ENCODE measurements at places on chromosomes 2 and 18.

DNA sequence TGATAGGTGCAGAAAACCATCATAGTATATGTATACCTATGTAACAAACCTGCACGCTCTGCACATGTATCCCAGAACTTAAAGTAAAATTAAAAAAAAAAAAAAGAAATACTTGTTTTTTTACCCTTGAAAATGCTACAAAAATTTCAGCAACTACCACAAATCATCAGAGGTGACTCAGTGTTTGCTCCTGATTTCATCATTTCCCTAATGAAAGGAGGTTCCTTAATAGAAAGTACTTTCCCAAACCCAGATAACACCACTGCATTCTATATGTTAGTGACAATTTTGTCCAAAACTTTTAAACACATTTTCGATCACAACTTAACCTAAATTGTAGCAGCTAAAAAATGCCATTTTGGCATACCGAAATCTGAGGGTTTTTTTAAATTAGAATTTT is 163.3 kb downstream of the SLC39A10 start:
- no peaks in the 10 kb centered on the region for H3K36me3 ChIP-seq
- no peak overlapping the region for H3K4me3 ChIP-seq

- no peaks in the 10 kb centered on the region for H3K36me3 ChIP-seq
- H3K27ac ChIP-seq, result no peak overlapping the region
- H3K4me3 ChIP-seq, result no peak overlapping the region
- peak; percentile 34 for DNase-seq
- H3K4me1 ChIP-seq, result no peaks in the 10 kb centered on the region
Measured at GRCh38 chr2:1593371-1594122, 150.8 kb downstream of the PXDN start.

GRCh38 chr2:143237146-143237777 is 108.0 kb downstream of the ARHGAP15 start:
- DNase-seq, result no peak
- H3K27me3 ChIP-seq, result no peaks in the 10 kb centered on the region
- peak overlapping the region; percentile 15 for H3K27ac ChIP-seq
- H3K4me1 ChIP-seq, result peaks cover 23% of the 10 kb centered on the region
- no peak overlapping the region for H3K4me3 ChIP-seq

- no peaks in the 10 kb centered on the region for H3K4me1 ChIP-seq
- no peak overlapping the region for H3K27ac ChIP-seq
- DNase-seq, result no peak
- H3K36me3 ChIP-seq, result 0 out of 2 replicates have a peak, but pooled peaks cover 4% of the 10 kb centered on the region
Measured at GRCh38 chr2:99926986-99927385, 215.4 kb downstream of the AFF3 start.

- H3K4me3 ChIP-seq, result 0 out of 2 replicates have a peak overlapping the region, but pooled peaks have one; percentile 21
- DNase-seq, result peak; percentile 26
- H3K27ac ChIP-seq, result 0 out of 2 replicates have a peak overlapping the region, but pooled peaks have one; percentile 14
- H3K4me1 ChIP-seq, result peaks cover 30% of the 10 kb centered on the region
- H3K27me3 ChIP-seq, result no peaks in the 10 kb centered on the region
Measured at GRCh38 chr2:26246818-26247217, 2.1 kb downstream of the HADHB start.

GRCh38 chr18:36667811-36668210 is 161.0 kb downstream of the TPGS2 start:
- no peak for DNase-seq
- no peaks in the 10 kb centered on the region for H3K36me3 ChIP-seq
- no peak overlapping the region for H3K4me3 ChIP-seq

- H3K4me3 ChIP-seq, result no peak overlapping the region
- peaks cover 14% of the 10 kb centered on the region for H3K27me3 ChIP-seq
- peaks cover 19% of the 10 kb centered on the region for H3K4me1 ChIP-seq
- no peaks in the 10 kb centered on the region for H3K36me3 ChIP-seq
- no peak overlapping the region for H3K27ac ChIP-seq
Measured at GRCh38 chr2:23495661-23496114, 110.7 kb downstream of the KLHL29 start.

DNA sequence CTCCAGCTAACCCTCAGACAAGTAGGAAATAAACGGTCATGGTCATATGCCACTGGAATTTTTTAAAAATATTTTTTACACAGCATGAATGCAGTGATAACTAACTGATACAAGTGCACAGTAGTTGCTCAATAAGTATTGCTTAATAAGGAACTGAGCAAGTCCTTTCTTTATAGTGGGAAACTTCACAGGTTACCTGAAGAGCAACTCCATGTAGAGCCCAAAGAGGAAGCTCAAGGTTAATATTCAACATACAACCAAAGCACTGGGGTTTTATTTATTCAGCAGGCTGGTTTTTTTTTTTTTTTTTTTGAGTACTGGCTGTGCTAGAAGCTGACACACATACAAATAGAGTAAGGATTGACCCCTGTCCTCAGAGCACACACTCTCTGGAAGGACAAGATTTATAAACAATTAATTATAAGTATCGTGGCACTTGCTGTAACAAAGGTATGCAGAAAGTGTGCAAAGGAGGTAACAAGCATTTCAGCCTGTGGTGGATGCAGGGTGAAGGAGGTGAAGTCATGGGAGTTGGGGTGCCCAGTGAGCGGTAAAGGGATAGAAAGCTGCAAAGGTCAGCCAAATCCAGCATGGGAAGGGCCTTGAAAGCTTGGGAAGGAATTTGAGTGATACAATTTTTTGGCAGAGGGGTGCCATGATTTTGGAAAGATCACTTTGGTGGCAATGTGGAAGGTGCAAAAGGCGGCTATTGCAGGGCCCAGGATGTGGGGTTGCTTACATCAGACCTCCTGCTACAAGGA is 52.7 kb downstream of the ATOH8 start:
- no peak overlapping the region for H3K4me3 ChIP-seq
- no peaks in the 10 kb centered on the region for H3K27me3 ChIP-seq
- no peak overlapping the region for H3K27ac ChIP-seq
- H3K4me1 ChIP-seq, result peaks cover 11% of the 10 kb centered on the region
- H3K36me3 ChIP-seq, result no peaks in the 10 kb centered on the region

DNA sequence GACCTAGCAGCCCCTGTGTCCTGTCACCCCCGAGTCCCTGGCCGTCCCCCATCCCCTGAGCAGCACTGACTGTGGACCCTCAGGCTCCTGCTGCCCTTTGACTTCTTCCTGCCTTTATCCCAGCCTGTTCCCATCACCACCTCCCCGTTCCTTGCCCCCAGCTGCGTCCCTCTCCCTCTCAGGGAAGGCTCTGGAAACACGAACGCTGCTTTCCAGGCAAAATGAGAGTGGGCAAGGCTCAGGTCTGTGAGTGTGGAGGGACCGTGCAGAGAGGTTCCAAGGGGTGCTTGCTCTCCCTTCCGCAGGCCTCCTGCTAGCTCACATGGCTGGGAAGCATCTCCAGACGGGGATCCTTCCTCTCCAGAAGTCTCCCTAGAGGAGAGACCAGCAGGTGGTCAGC is 501.8 kb upstream of the SALL3 start:
- H3K36me3 ChIP-seq, result no peaks in the 10 kb centered on the region
- H3K4me3 ChIP-seq, result no peak overlapping the region
- DNase-seq, result no peak
- no peaks in the 10 kb centered on the region for H3K4me1 ChIP-seq

- H3K27me3 ChIP-seq, result no peaks in the 10 kb centered on the region
- no peaks in the 10 kb centered on the region for H3K36me3 ChIP-seq
- H3K4me1 ChIP-seq, result peaks cover 24% of the 10 kb centered on the region
- H3K4me3 ChIP-seq, result no peak overlapping the region
Measured at GRCh38 chr2:2164326-2164917, 166.7 kb downstream of the MYT1L start.

GRCh38 chr2:32752952-32753351 is 125.1 kb downstream of the TTC27 start:
- peaks cover 43% of the 10 kb centered on the region for H3K36me3 ChIP-seq
- H3K27ac ChIP-seq, result no peak overlapping the region
- H3K4me1 ChIP-seq, result peaks cover 6% of the 10 kb centered on the region
- DNase-seq, result no peak

DNA sequence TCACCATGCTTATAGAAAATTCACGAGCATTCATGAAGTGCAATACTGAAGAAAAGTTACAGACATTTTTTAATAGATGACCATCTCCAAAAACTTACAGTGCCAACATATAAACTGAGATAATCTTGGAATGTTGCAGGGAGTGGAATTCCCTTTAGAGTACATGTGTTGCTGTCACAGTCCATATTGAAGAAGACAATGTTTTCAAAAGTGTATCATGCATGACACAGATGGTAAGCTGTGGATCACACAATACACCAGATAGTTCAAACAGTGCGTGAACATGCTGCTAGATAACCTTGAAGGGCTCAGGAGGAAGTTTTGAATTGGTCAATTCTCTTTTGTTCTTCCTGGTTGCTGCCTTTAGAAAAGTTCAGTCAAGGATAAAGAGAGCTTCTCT is 1644.3 kb upstream of the NXPH2 start:
- H3K4me1 ChIP-seq, result no peaks in the 10 kb centered on the region
- H3K36me3 ChIP-seq, result no peaks in the 10 kb centered on the region
- no peaks in the 10 kb centered on the region for H3K27me3 ChIP-seq
- H3K27ac ChIP-seq, result no peak overlapping the region
- H3K4me3 ChIP-seq, result no peak overlapping the region
- DNase-seq, result no peak

DNA sequence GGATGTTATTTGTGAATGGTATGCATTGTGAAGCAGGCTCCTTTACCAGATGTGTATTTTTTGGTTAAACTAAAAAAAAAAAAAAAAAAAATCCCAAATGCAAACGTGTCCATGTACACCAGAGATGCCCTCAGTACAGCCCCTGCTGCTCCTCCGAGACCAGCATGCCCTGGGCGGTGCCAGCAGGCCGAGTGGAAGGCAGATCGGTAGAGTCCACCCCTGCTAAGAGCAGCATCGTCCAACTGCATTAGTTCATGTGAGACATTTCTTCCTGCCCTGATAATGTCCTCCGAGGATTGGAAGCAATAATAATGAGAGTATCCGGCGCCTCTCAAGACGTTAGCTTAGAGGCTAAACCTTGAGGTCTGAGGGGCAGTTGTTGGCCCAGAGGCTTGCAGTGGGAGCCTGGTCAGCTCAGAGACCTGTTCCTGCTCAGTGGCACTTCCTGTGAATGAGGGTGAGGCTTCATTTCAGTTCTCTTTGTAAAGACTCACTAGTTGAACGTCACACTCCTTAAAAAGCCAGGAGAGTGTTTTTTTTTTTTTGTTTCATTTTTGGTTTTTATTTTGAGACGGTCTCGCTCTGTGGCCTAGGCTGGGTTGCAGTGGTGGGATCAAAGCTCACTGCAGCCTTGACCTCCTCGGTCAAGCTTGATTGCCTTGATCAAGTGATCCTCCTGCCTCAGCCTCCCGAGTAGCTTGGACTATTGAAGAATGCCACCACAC is 5.6 kb downstream of the SLC66A3 start:
- no peak for DNase-seq
- H3K4me3 ChIP-seq, result no peak overlapping the region
- H3K27me3 ChIP-seq, result no peaks in the 10 kb centered on the region
- H3K36me3 ChIP-seq, result no peaks in the 10 kb centered on the region
- no peak overlapping the region for H3K27ac ChIP-seq

DNA sequence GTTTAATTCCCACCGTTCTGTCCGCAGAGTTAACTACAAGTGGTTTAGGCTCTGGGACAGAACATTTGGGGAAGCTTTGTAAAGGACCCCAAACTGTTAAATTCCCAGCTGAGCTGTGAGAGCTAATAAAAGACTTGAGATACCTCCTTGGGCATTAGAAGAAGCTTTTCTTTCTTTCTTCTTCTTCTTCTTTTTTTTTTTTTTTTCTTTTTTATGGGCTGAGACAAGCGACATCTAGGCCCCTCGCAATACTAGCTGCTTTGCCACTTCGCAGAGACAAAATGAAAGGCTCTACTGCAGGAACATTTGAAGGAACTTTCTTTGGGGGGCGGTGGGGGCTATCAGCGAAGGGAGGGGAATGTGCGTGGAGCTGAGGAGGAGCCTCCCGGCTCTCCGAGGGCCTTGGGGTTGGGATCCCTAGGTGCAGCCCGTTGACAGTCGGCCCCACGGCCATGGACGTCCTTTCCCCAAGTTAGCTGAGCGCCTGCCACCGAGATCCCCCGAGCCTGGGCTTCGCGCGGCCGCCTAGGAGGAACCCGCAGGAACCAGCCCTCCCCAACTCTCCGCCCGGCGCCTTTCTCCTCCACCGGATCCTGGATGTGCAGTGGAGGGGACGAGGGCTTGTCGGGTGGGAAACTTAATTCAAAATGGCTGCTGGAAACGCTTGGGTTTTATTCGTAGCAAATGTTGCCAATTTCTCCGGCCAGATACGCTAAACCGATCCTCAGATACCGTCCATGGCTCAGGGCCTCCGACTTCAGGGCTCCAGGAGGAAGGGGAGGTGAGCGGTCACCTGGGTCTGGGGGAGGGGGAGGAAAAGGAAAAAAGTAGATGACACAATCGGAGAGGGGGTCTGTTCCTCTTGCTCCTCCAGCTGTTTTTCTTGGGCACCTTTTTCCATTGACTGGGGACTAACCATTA is 4.2 kb downstream of the MEIS1 start:
- no peaks in the 10 kb centered on the region for H3K4me1 ChIP-seq
- H3K27ac ChIP-seq, result no peak overlapping the region
- H3K27me3 ChIP-seq, result peaks cover 8% of the 10 kb centered on the region
- no peak overlapping the region for H3K4me3 ChIP-seq
- no peak for DNase-seq
- no peaks in the 10 kb centered on the region for H3K36me3 ChIP-seq

GRCh38 chr18:21550510-21550970 is 50.0 kb downstream of the ESCO1 start:
- DNase-seq, result no peak
- peaks cover 39% of the 10 kb centered on the region for H3K36me3 ChIP-seq
- H3K4me1 ChIP-seq, result no peaks in the 10 kb centered on the region
- H3K27ac ChIP-seq, result no peak overlapping the region
- H3K27me3 ChIP-seq, result no peaks in the 10 kb centered on the region
- no peak overlapping the region for H3K4me3 ChIP-seq

- H3K36me3 ChIP-seq, result no peaks in the 10 kb centered on the region
- H3K4me1 ChIP-seq, result no peaks in the 10 kb centered on the region
- H3K4me3 ChIP-seq, result no peak overlapping the region
- H3K27me3 ChIP-seq, result no peaks in the 10 kb centered on the region
- DNase-seq, result peak; percentile 9
Measured at GRCh38 chr18:76275727-76276313, 219.2 kb downstream of the ZNF516 start.

DNA sequence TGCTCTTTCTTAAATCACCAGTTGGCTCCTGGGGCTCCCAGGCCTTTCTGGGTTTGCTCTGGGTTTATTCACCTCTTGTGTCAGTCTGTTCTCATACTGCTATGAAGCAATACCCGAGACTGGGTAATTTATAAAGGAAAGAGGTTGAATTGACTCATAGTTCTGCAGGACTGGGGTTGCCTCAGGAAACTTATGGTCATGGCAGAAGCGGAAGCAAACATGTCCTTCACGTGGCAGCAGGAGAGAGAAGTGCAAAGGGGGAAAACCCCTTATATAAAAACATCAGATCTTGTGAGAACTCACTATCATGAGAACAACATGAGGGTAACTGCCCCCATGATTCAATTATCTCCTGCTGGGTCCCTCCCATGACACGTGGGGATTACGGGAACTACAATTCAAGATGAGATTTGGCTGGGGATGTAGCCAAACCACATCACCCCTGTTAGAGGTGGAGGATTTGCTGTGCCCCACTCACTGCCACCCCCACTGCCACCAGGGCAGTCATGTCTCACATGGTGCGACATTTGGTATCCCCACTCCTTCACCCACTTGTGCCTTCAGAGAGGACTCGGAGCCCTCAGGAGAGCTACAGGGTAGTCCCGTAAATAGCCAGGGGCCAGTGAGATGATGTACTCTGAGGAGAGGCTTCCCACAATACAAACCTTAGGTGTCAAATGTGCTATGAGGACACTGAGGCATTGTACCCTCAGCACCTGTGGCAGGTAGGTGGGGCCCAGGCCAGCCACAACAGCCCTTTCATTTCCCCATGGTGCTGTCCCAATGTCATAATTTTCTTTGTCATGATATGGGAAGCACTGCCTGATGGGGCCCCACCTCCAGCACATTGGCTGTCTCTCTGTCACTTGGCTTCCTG is 35.7 kb downstream of the CDC42EP3 start:
- H3K36me3 ChIP-seq, result no peaks in the 10 kb centered on the region
- no peaks in the 10 kb centered on the region for H3K4me1 ChIP-seq
- no peak overlapping the region for H3K4me3 ChIP-seq
- no peak overlapping the region for H3K27ac ChIP-seq

Data from DND-41 (cell line).